ENCODE measurements at places on chromosomes 12 and 14.

DNA sequence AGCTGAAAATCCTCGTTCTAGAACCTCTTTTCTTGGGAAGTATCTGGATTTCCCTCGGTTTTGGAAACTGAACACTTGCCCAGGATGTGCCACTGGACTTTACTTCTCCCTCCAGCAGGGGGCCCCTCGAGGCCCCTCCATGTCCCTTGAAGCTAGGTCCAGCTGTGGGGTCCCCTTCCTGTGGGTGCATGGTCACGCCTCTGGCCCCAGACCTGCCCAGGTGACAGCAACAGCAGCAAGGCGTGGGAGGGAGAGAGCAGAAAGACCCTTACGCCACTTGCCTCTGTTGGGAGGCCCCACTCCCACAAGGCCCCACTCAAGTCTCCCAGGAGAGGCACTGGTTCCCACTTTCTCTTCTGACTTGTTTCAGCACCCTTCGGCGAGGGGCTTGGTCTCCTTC is 3.1 kb downstream of the SLC25A29 start:
- DNase-seq, result no peak

DNA sequence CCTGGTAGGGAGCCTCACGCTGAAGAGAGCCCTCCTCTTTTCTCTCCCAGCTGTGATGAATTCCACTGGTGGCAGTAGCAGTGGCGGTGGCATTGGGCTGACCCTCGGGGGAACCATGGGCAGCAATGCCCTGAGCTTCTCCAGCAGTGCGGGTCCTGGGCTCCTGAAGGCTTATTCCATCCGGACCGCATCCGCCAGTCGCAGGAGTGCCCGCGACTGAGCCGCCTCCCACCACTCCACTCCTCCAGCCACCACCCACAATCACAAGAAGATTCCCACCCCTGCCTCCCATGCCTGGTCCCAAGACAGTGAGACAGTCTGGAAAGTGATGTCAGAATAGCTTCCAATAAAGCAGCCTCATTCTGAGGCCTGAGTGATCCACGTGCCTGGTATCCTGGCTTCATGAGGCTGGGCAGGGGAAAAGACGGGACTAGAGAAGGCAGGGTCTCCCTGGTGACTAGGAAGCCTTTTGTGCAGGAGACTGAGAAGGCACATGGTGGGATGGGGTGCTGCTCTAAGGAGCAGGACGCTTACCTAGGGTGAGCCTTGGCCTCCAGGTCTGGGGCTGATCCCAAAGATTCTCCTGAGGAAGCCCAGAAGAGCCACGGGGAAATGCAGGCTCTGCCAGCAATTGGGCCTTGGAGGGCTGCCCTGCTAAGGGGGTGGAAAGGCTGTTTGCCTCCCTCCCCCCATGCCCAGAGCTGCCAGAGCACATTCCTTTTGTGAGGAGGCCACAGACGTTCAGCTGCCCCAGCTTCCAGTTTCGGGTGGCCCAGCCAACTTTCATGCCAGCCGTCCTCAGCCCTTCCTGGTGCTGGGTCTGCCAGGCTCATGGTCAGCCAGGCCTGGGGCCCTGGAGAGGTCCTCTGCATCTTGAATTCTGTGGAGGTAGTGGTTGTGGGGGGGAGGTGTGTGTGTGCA is 15.8 kb downstream of the KRT7 start:
- DNase-seq, result no peak

- no peak for DNase-seq
Observed at GRCh38 chr12:75135026-75135425, 74.6 kb downstream of the KCNC2 start.

GRCh38 chr14:103488071-103488470 is 34.6 kb downstream of the CKB start:
- no peak for DNase-seq

GRCh38 chr12:124753228-124753591 is 110.5 kb downstream of the SCARB1 start:
- DNase-seq, result no peak

- no peak for DNase-seq
Observed at GRCh38 chr14:72567226-72567625, 326.7 kb downstream of the DPF3 start.

DNA sequence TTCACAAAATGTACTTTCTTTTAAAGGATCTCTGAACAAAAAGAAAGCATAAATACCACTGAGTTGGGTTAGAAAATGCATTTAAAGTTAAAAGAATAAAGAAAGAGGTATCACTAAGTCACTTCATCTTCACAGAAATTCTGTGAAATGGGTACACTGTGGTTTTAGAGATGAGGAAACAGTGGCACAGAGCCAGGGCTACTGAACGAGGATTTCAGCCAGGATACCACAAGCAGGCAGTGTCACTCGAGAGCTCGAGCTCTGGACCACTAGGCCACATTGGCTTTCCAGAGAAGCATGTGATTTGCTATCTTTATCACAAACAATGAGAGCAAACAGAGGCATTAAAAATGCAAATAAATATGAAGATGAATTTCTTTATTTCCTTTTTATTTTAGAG is 51.0 kb downstream of the WDHD1 start:
- no peak for DNase-seq

DNA sequence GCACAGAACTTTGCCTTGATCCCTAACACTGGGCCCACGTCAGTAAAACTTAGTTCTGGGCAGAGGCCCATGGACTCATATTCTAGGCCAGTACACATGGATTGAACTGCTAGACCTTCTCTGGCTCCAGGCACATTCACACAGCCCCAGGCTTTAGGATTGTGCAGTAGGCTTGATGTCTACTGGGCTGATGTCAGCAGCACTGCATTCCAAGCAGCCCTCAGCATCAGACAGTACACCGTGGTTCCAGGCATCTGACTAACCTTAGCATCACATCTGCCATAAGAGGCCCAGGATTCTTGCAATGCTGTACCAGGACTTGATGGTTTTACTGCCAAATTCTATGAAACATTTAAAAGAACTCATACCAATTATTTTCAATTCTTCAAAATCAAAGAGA is 301.9 kb downstream of the CCER1 start:
- no peak for DNase-seq

DNA sequence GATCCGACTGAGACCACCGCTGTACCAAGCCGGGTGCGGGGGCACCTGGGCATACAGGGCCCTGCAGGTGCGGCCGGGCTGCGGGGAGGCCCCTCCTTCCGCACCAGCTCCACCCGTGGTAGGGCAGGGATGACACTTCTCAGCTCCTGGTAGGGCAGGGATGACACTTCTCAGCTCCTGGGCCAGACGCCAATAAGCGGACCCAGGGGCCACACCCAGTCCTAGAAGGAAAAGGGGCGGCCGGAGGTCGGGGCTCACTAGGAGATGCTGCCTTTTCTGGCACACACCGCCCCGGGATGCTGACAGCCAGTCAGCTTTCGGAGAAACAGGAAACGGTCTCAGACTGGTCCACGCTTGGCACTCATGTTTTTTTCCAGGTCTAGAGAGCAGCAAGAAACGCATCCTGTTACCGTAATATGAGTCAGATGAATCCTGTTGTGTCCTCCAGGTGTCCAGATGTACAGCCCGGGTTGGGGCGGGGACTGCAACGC is 34.8 kb downstream of the NFKBIA start:
- DNase-seq, result no peak

DNA sequence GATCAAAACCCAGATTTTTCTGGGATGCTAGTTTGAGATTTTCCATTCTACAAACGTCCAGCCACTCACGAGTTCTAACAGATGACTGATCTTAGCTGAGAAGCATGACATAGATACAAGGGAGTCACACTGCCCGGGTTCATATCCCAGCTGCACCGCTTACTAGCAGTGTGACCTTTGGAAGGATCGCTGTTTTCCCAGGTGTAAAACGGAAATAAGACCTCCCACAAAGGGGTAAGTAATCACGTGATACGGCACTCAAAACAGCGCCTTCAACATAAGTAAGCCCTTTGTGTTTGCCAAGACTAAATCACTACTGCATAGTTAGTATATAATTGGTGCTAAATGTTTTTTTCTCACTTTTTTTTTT is 624 bp upstream of the PWP1 start:
- DNase-seq, result no peak

DNA sequence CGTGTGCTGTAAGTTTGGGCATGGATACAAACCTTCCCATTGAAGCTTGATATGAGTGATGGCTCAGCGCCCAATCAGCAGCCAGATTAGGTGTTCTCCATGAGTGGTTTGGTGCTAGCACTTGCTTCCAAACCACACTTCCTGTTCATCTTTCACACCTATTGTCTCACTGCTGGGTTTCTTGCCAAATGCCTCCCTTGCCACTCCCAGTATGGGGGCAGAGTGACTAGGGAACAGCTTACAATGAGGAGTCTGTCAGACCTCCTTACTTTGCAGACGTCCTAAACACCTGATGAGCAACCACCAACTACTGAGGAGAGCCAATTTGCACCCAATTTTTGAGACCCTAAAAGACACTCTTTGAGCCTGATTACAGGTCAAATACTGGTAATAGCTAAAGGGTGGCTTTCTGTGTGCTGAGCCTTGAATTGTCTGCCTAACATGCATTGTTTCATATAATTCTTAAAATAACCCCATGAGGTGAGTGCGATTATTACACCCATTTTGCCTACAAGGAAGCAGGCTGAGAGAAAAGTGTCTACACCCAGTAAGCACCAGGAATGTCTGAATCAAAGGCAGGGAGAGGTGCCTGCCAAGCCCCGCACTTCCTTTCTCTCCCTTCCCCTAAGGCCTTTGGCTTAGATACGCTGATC is 48.4 kb upstream of the FOS start:
- peak; percentile 44 for DNase-seq

- no peak for DNase-seq
Observed at GRCh38 chr12:62787611-62788010, 147.3 kb downstream of the PPM1H start.

- DNase-seq, result no peak
Observed at GRCh38 chr14:94748667-94749347, 21.1 kb downstream of the GSC start.

DNA sequence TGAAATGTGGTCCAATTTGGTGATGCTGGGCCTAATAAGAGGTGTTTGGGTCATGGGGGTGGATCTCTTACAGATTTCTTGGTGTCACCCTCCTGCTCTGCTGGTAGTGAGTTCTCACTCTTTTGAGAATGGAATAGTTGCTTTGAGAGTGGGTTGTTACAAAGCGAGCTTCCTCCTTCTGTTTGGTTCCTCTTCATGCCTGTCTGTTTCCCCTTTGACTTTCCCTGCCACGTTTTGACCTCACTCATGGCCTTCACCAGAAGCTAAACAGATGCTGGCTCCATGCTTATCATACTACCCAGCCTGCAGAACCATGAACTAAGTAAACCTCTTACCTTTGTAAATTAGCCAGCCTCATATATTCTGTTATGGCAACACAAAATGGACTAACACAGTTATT is 57.7 kb upstream of the LDHB start:
- no peak for DNase-seq

DNA sequence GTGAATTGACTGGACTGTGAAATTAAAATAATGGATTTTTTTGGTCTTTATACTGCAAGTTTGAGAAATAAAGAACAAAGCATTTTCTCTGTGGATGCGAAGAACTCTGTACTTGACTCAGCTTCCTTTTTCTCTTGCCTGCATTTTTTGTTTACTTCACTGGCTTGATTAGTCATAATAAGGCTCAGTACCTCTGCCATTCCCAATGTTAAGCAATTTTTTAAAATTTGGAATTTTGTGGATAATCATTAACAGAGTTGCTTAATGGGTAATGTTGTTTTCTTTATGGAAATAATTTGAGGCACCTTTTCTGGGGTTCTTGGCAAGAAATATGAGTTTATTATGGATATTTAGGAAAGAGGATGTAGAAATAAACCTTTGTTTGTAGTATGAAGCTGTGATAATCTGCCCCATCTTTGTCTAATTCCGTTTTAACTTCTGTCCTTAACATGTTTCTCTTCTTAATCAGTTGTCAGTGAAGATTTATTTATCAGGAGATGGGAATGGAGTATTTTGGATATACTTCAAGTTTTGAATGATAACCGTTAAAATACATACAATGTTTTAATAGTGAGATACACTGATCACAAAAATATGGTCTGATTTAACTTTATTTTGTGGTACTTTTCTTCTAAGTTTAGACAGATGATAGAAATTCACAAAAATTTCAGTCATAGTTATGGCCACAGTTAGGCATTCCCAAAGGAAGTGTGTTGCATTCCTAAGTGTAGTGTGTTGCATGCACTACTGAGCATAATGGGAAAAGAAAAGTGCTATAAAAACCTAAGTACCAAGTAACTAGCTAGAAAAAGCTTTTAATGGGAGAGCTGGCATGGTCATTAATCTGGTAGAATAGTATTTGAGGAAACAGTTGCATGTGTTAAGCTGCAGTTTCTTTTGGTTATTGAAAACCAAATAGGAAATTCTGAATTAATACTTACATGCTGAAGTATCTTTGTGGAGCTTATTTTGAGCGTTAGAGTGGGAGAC is 27.7 kb downstream of the WNK1 start:
- DNase-seq, result no peak

GRCh38 chr14:28294834-28295440 is 471.6 kb upstream of the FOXG1 start:
- no peak for DNase-seq

DNA sequence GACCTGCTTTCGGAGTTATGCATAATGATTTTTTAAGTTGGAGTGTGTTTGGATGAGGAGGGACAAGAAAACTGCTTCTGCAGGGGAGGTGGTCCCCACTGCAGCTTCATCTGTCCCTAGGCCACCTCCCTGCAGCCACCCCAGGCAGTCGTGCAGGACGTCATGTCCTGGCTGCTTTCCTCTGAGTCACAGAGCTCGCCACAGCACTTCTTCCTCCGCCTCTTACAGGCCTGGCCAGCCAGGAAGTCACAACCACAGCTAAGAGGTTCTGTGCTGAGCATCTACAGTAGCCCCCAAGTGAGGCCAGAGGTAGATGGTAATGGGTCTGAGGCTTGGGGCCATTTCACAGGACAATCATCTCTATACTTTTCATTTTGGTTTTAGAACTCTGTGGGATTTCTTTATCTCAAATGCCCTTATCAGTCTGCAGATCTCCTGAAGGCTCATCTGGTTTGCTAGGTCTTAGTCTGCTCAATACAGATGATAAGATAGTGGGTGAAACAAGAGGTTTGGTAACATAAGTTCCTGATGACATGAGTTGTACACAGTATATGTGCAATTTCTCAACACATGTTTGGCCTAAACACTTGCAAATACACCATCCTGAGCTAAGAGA is 106.4 kb downstream of the ARF6 start:
- peak; percentile 34 for DNase-seq

- DNase-seq, result no peak
Observed at GRCh38 chr14:68941820-68942219, 37.3 kb downstream of the ACTN1 start.

DNA sequence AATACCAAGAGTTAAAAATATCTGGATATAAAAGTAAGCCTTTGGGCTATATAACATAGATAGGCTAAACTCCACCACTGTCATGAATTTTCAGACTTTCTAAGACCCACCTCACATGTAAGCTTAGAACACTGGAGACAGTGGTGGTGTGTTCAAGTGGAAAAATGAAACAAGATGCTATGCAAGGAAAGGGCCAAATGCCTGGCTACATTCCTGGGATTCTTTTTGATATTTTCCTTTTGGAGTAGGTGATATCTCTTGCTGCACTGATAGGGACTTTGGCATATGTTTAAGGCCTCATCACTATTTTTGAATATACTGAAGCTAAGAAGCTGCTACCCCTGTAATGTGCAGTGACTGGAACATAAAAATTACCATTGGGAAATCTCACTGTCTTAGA is 341.3 kb downstream of the SLC16A7 start:
- DNase-seq, result no peak

GRCh38 chr12:106601496-106601895 is 18.7 kb downstream of the RFX4 start:
- DNase-seq, result no peak

All from T-cell (primary cell).